Neural crest cell (in vitro differentiated cells): ENCODE measurements at places on chromosomes 4 and X. TPM values are rescaled to one million over a fixed set of nuclear protein-coding genes. Genes with fewer than 3 reads are reported as not detected.
A peak's percentile ranks its signal among the peaks of the same experiment; 100 is the strongest.

DNA sequence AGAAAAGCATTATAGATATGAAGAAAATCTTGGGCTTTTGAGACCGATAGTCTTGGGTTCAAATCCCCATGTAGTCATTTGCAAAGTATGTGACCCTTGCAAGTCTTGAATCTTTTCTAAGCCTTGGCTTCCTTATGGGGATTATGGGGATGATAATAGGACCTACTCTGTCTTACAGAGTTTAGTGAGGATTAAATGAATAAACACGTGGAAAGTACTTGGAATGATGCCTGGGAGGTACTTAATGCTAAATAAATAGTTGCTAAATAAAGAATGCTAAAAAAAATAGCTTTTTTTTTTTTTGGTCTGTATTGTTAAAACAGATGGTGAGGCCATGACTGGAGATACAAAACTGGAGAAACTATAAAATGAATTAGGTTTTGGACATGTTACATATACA is 292.7 kb downstream of the GPAT3 start:
- no peak for DNase-seq

- no peak for DNase-seq
Measured at GRCh38 chrX:114097866-114098265, 486.0 kb upstream of the HTR2C start.

DNA sequence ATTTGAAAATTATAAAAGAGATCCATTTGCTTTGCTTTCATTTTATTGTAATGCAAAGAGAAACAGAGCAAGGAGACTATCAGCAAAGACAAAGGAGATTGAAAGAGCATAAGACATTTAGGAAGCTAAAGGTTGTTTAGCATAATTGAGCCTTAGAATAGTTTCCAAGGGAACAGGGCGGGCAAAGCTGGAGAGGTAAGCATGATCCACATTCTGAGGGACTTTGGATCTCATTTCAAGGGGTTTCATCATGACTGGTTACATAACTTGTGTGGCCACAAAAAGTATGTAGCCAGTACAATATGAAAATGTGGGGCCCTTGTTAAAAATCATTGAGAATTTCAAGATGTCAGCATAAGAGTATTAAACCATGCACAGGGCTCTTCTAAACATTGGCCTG is 406.5 kb downstream of the RPA4 start:
- no peak for DNase-seq

- DNase-seq: no peak
Measured at GRCh38 chr4:73103799-73104503, 34.4 kb upstream of the COX18 start.

DNA sequence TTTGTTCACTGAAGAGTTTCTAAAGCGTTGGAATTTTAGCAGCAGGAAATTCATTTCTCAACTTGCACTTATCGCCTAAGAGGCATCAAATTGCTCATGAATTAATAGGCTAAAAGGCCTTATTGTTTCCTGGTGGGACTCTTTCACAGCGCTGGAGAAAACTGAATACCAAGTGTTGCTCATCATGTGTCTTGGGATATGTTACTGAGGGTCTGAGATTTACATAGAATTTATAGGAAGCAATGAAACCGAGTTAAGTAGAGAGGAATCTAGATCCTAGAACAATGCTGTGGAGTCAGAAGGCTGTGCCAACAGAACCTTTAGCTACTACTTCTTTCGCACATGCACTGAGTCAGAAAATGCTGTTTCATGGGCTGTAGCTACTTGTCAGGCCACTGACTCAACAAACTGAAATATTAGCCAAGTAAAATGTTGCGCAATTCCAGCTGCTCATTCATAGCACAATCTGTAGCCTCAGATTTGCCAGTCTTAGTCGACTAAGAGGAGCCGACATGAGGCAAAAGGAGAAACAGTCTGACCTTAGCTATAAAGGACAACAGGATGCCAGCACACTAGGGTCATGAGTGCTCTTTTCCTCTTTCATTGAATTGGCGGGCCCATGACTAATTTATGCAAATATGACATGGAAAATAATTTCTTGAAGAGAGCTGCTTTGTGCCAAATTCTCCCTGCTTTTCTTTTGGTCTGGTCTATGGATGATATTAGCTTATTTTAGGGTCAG is 35.9 kb upstream of the CXCL8 start:
- no peak for DNase-seq

DNA sequence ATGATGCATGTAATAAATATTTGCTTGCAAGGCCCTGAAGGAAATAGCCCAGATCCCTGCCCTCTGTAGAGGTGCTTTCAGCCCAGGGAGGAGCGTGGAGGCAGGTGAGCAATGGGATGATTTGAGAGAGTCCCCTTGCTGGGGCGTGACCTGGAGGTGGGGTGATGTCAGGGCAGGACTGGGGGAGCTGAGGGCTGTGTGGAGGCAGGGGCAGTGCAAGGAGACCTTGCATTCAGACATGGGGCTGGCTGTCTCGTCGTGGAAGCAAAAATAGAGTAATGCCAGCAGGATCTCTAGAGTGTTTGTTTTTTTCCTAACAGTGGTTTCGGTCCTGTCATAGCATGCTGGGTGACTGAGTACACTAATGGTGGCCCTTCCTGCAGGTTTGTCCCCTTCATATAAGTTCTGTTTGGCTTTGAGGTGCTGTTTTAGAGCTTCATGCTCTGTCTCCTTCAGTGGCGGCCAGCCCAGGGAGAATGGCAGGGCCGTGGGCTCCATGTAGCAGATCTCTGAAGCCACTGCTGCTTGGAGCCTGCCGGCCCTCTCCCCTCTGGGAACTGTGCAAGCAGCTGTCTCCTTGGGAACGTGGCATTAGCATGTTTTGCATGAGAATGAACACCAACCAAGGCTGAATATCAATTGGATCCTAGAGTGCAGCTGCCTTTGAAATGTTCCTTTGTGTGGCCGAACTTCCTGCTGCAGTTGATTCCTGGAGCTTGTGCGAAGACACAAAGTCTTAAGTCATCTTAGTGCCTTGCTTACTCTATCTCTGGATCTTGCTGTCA is 39.3 kb upstream of the CLDN34 start:
- DNase-seq: peak; percentile 13

GRCh38 chr4:168387091-168387490 is 68.5 kb upstream of the DDX60 start:
- DNase-seq: no peak

GRCh38 chr4:36308150-36308549 is 26.7 kb downstream of the DTHD1 start:
- no peak for DNase-seq

DNA sequence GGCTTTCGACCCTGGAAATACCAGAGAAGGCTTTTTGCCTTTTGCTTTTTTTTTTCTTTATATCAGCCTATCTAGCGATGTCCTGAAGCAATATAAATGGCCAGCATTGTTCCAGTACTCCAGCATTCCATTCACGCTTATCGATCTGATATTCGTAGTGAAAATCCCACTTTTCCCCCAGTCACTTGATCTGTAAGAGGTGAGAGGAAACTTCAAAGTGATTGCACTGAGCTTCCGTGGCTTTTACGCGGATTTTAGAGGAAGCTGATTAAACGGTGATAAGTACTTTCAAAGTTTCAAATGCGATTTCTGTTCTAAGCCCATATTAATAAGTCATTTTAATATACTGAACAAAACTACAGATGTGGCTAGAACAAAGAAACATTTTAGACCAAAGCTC is 725.5 kb downstream of the TRIML1 start:
- DNase-seq: no peak

DNA sequence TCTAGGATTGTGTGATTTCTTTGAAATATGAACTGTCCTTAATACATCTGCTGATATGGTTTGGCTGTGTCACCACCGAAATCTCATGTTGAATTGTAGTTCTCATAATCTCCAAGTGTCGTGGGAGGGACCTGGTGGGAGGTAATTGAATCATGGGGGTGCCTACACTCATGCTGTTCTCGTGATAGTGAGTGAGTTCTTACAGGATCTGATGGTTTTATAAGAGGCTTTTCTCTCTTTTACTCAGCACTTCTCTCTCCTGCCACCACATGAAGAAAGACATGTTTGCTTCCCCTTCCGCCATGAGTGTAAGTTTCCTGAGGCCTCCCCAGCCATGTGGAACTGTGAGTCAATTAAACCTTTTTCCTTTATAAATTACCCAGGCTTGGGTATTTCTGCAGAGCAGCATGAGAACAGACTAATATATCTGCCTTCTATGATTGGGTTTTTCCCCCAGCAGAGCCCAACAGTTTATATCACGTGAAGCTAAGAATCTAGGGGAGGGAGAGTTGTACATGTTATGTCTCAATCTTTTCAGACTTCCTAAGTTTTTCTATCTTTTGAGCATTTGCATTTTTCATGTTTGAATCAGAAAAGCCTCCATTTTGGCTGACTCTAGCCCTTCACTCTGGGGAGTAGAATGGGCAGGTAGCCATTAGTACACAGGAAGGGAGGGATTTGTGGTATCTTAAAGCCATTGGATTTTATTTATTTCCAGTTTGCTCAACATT is 58.9 kb downstream of the PLAC1 start:
- DNase-seq: no peak

DNA sequence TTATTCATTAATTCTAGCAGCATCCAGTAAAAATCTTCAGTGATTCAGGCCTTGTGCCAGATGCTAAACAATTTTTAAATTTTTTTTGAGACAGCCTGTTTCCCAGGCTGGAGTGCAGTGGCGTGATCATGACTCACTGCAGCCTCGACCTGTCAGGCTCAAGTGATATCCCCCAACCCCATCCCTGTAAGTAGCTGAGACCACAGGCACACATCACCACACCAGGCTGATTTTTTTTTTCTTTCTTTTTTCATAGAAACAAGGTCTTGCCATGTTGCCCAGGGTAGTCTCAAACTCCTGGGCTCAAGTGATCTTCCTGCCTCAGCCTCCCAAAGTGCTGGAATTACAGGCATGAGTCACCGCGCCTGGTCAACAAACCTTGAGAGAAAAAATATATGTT is 705.5 kb downstream of the ARAP2 start:
- no peak for DNase-seq

- DNase-seq: no peak
Measured at GRCh38 chr4:128866269-128866668, 56.8 kb downstream of the JADE1 start.

The PABPC5 gene
- total RNA-seq: 10.0 and 10.3 TPM in 2 replicates
